NCI-H2227 treated with DMSO at 0.1 percent for 48 hours (cell line): ENCODE measurements at places on chromosomes 11 and 22.

GRCh38 chr11:105189581-105189980 lies 50.0 kb upstream of the CARD18 start:
- no peak for DNase-seq

DNA sequence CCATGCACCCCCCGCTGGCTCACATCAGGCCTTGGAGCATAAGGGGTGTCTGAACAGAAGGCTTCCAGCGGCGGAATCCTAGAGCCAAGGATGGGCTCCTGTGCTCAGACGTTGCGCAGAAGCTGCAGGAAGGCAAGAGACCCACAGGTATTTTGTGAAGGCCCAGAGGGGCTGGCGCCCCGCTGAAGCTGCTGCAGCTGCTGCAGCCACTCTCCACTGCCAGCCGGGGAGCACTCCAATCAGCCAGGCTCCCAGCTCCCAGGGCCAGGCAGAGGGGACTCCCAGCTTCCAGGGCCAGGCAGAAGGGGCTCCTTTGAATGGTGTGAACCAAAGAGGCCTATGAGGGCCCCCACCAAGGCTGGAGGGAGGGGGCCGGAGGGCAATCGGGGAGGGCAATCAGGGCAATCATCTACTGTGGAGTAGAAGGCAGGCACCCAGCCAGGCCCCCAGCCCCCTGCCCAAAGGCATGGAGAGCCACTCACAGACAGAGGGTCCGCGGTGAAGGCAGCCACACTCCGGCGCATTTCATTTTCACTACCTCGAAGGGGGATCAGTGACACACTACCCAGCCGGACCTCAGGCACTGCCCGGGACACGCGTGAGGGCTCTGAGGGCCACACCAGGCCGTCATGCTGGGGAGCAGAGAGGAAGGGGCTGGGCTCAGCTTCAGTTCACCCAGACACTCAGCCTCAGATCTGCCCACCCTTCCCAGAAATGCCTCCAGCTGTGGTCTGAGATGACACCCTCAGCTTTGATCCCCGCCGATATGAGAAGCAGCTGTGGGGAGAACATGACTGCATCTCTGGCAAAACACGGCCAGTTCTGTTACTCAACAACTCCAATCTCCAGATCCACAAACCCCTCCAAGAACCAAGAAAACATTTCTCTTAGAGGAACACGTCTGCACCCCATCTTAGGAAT lies 11.6 kb upstream of the PDE2A start:
- DNase-seq = no peak

DNA sequence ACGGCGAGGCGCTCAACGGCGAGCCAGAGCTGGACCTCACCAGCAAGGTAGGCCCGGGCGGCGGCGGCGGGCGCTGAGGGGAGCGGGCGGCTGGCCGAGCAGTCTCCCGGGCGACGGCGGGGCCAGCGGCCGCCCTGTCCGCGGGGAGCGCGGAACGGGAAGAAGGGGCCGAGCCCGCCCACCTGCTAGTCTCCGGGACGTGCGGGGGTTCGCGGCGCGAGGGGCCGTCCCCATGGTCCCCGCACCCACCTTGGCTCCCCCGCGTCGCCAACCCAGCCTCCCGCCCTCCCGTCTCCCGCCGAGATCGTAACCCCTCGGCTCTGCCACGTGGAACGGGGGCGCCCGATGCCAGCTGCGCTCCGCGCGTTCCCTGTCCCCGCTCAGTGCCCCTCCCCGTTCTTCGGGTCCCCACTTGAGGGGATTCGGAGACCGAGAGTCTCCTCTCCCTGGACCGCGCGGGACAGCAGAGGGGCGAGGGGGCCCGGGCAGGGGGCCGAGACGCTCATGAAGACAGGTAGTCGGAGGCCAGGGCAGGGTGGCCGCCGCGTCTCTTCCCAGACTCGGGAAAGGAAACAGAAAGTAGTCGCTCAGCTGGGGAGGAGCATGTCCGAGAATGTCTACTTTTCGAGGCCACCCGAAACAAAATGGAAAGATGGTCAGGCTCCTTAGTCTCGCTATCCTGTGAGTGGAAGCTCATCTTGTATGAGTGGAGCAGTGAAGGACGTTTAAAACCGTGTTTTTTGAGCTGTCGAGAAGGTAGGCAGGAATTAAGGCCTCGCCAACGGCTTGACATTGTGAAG lies 557 bp downstream of the GTPBP1 start:
- no peak for DNase-seq

DNA sequence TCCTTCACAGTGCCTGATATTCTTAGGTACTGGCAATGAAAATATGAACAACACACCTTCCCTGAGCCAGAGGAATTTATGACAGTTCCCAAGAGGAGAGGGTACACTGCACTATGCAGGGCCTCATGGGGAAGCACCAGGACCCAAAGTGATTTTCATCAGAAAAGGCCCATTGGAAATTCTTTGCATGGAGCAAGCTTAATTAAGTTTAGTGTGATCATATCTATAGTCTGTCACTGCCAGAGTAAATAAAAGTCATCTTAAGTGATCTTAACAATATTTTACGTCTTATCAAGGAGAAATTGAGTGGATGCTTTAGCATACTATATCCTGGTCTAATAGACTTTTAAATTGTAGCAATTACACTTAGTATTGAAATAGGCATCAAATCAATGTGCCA lies 86.5 kb downstream of the ACER3 start:
- no peak for DNase-seq

DNA sequence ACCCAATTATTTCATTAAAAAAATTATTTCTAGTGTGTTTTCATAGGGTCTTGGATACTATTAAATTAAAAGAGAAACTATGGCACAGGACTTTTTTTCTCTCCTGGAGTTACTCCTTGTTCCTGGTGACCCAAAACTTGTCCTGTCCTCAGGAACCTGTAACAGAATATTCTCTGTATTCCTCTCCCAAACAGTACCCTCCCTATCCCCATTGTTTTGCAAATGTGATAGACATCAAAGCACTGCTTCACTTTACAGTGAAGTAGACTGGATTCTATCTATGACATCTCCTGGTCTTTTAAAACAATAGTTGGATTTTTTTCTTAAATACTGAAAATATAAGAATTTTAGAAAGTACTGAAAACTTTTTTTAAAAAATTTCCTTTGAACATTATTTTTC lies 37.2 kb downstream of the FAR1 start:
- no peak for DNase-seq

GRCh38 chr11:30914143-30914762 lies 328.1 kb upstream of the MPPED2 start:
- DNase-seq = peak; percentile 66

- DNase-seq = no peak
These were observed 56.4 kb upstream of the PITPNB start for GRCh38 chr22:27975381-27976013.

DNA sequence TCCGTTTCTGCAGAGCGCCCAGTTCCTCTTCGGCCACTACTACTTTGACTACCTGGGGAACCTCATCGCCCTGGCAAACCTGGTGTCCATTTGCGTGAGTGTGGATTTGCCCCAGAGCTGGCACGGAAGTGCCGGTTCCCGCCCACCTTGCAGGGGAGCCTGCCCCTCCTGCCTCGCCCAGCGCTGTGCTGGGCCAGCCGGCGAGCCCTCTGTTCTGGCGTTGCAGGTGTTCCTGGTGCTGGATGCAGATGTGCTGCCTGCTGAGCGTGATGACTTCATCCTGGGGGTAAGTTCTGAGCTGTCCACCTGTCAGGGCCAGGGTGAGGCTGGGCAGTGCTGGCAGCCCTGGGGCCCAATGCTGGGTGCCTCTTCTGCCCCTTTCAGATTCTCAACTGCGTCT lies 29.8 kb downstream of the TPCN2 start:
- DNase-seq = no peak

DNA sequence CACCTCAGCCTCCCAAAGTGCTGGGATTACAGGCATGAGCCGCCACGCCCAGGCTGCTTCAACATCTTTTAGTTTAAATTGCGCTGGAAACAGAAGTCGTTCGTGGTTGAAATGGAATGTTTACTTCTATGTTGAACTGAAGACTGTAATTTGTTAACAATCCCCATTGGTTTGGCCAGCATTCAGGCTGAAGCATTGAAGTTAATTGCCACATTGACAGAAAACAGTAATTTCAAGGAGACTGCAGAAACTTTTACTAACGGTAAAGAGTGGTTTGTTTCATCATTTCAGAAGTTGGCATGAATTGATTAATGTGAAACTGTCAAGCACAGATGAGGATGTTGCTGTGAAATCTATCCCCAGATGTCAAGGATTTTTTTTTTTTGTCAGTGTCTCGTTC lies 14.2 kb downstream of the AP5B1 start:
- DNase-seq = peak; percentile 87

DNA sequence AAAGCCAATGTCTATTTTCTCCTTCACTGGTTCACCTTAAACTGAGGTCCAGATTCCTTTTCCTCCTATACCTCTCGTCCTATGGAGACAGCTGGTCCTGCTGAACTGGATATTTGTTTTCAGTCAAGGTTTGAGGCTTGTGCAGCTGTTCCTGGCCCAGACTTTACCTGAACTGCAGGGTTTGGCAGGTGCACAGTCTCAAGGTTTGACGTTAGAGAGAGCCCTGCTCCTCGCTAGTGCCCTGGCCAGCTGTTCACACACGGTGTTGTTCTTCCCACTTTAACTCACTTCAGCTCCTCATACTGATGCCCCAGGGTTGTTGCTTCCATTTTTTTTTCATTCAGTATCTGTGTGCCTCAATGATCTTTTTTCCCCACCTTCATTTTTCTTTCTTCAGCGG lies 74.0 kb upstream of the TTC12 start:
- no peak for DNase-seq

DNA sequence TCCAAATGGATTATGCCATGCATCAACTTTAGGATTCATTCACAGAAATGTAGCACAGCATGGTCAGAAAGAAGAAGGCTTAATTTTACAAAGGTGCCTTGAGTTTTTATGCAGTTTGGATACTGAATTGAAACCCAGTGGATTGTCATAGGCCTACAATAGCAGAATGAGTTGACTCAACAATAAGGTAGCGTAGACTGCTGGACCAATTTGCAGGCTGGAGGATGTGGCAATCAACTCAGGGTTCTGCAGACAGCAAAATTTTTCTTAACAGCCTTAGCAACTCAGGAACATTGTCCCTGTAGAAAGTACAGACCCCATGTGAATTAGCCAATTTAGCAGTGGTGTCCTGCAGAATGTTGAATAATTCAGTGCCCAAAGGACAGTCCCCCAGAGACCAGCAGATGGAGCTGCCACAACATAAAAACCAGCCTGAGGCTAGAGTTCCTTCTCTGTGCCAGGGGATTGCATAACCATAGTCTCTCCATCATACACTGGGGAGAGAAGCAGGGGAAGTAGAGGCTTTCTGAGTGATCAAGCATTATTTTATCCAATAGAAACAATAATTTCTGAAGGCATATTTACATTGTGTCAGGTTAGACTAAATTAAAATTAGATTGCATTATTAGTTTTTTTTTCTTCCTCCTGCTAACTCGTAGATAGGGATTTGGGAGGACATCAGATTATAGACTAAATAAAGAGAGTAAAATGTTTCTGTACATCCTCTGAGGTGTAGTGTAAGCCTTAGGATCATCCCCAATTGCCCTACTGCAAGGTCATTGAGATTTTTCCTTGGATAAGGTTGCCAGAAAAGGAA lies 20.3 kb upstream of the MRPL17 start:
- peak; percentile 35 for DNase-seq

GRCh38 chr11:82989628-82990404 lies 81.9 kb downstream of the RAB30 start:
- DNase-seq = no peak

- DNase-seq = no peak
These were observed 38.7 kb downstream of the BARX2 start for GRCh38 chr11:129414144-129414872.

DNA sequence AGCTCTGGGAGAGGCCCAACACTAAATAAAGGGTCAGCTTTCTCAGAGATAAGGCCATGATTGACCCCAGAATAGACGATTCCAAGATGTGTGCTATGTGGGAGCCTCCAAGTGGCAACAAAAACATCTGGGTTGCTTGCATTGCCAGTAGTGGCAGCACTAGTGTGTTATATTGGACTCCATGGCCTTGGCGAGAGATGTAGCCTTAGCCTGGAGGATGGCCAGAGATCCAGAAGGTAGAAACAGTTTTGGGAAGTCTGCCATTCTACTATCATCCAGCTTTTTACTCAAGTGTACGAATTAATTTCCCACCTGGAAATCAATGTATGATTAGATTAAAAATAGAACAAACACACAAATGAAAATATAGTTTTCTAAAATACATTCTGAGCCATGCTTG lies 3.0 kb downstream of the OR8D4 start:
- DNase-seq = no peak

GRCh38 chr11:132126973-132127899 lies 756.8 kb downstream of the NTM start:
- DNase-seq = peak; percentile 26

DNA sequence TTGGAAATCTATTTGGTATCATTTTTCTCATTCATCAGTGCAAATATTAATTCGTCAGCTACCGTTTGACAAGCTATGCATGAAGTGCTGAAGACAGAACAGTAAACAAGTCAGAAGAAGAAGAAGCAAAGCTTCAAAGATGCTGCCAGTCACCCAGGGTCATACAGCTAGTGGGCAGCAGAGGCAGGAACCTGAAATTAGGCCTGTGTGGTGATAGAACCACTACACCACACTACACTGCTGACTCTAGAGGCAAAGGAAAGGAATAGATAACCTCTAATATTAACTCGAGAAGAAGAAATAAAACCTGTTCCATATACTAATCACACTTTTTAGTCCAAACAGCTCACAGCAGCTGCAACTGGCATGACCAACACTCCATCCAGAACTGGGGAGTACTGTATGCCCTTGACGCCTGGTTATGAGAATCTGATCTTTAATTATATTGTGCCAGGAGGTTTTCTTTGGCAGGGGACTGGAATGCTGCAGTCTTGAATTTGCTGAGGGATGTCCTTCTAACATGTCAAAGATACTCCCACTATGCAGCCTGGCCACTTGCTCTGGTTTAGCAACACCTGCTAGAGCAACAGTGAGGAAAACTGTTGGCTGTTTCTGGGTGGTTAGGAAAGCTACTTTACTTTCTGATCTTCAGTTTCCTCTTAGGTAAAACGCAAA lies 73.0 kb downstream of the PAK1 start:
- no peak for DNase-seq

GRCh38 chr22:36183446-36183845 lies 18.2 kb downstream of the APOL4 start:
- no peak for DNase-seq
